ENCODE measurements at places on chromosomes 3 and 15. TPM values are rescaled to one million over a fixed set of nuclear protein-coding genes. Genes with fewer than 3 reads are reported as not detected.

The DAZL gene
- not detected for total RNA-seq

- DNase-seq, result no peak
These were observed 38.2 kb upstream of the BNC1 start for GRCh38 chr15:83322691-83323090.

The LYZL4 gene
- not detected for total RNA-seq

DNA sequence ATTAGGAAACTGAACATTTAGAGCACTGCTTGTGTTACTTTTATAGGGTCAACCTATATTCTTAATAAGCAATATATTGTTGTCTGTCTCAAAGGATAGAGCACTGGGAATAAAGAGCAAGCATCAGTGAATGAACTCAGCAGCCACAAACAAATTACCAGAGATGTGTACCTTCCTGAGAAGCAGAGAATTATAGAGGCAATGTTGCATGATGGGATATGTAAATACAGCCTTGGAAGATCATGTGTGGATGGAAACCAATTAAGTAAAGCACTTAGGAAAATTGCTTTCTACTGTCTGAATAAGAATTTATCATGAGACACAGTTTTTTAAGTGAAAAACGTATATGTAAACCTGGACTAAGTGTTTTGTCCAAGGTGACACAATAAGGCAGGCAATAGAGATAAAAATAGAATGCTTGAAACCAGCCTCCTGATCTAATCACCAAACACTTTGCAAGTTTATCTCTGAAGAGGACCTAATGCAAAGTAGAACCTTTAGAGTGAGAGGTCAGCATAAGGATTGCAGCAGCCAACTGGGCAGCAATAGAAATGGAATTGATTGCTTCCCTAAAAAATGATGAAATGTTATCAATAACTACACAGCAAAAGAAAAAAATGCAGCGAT, 848.0 kb downstream of the TUSC7 start:
- no peak for DNase-seq

The C3orf22 gene
- not detected for total RNA-seq

The PAQR9 gene
- total RNA-seq, result 0.07 TPM

The LIPC gene
- not detected for total RNA-seq

The LRTM1 gene
- total RNA-seq, result not detected

GRCh38 chr3:78516437-78516836, 1251.4 kb downstream of the ROBO1 start:
- DNase-seq, result no peak

- DNase-seq, result peak; percentile 54
These were observed 160.9 kb downstream of the SMAD6 start for GRCh38 chr15:66862940-66863335.
